Gastrocnemius medialis (tissue), 4 donors: ENCODE measurements at places on chromosomes 16 and 17. TPM values are rescaled to one million over a fixed set of nuclear protein-coding genes. Genes with fewer than 3 reads are reported as not detected.

- no peaks in the 10 kb centered on the region for H3K36me3 ChIP-seq
- peak overlapping the region; percentile 87 for H3K4me3 ChIP-seq
- peaks cover 21% of the 10 kb centered on the region for H3K4me1 ChIP-seq
- DNase-seq, result peak; percentile 86
- no peaks in the 10 kb centered on the region for H3K27me3 ChIP-seq
- peak overlapping the region; percentile 99 for H3K27ac ChIP-seq
Measured at GRCh38 chr17:81345228-81346089, 49.8 kb upstream of the BAHCC1 start.

GRCh38 chr16:7400117-7400890, 67.7 kb downstream of the RBFOX1 start:
- H3K27me3 ChIP-seq, result no peaks in the 10 kb centered on the region
- peak overlapping the region; percentile 7 for H3K27ac ChIP-seq
- no peak overlapping the region for H3K4me3 ChIP-seq
- peaks cover 45% of the 10 kb centered on the region for H3K4me1 ChIP-seq

DNA sequence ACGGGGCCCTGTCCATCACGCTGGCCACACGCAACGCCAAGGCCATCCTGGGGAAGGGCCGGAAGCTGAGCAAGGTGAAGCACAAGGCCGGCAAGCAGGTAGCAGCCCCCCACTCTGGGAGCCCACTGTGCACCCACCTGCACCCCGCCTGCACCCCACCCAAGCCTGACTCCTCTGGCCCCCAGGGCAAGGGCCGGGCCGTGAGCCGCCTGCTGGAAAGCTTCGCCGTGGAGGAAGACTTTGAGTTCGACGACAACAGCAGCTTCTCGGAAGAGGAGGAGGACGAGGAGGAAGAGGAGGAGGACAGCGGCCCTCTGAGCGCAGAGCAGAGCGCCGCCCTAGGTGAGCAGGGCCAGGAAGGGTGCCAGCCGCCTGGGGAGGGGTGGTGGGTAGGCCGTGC, 54.0 kb downstream of the ACTG1 start:
- no peaks in the 10 kb centered on the region for H3K27me3 ChIP-seq
- H3K4me1 ChIP-seq, result no peaks in the 10 kb centered on the region
- no peak overlapping the region for H3K4me3 ChIP-seq
- no peak for DNase-seq
- peak overlapping the region; percentile 49 for H3K27ac ChIP-seq

- peaks cover 7% of the 10 kb centered on the region for H3K4me1 ChIP-seq
- H3K36me3 ChIP-seq, result no peaks in the 10 kb centered on the region
- no peak for DNase-seq
- no peak overlapping the region for H3K27ac ChIP-seq
Measured at GRCh38 chr17:29061036-29061435, 18.1 kb downstream of the PIPOX start.

- H3K4me3 ChIP-seq, result no peak overlapping the region
- H3K27ac ChIP-seq, result no peak overlapping the region
- DNase-seq, result no peak
- no peaks in the 10 kb centered on the region for H3K4me1 ChIP-seq
- no peaks in the 10 kb centered on the region for H3K36me3 ChIP-seq
Measured at GRCh38 chr17:22300731-22301352, 608.5 kb downstream of the KCNJ18 start.

DNA sequence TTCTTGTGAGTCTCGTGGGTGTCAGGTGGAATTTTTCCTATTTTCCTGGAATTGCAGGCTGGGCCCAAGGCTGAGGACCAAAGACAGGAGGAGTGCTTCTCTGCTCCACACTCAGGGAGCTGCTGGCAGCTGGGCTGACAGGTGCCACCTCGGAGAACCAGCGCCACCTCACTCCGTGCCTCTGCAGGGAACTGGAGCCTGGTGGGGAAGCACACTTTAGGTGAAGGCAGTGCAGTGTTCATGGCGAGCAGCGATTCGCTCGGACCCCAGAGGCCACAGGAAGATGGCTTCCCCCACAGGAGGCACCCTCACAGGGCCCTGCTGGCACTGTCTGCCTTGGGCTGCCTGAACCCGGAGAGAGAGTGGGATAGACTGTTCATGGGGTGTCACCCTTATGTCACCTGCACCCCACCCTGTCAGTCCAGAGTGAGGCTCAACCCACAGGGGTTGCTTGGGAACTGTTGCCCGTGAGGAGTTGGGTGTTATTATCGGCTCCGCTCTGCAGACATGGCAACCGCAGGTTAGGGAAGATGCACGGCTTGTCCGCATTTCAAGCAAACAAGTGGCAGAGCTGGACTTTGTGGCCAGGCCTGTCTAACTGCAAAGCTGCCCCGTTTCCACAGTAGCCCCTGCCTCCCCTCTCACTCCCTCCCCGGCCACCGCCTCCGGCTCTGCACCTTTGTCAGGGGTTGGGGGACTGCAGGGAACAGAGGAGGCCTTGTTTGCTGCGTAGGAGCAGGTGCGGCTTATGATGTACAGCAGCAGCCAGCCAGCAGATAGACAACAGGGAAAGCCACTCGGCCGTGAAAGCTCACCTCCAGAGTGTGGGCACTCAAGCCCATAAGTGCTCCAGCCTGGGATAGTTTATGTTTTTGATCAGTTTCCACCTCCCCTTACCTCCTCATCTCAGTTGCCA, 15.5 kb downstream of the TBC1D24 start:
- no peak overlapping the region for H3K27ac ChIP-seq
- no peaks in the 10 kb centered on the region for H3K4me1 ChIP-seq
- no peak overlapping the region for H3K4me3 ChIP-seq
- no peaks in the 10 kb centered on the region for H3K27me3 ChIP-seq

- no peak overlapping the region for H3K27ac ChIP-seq
- H3K36me3 ChIP-seq, result no peaks in the 10 kb centered on the region
Measured at GRCh38 chr16:27425961-27426360, 24.0 kb downstream of the IL21R start.

DNA sequence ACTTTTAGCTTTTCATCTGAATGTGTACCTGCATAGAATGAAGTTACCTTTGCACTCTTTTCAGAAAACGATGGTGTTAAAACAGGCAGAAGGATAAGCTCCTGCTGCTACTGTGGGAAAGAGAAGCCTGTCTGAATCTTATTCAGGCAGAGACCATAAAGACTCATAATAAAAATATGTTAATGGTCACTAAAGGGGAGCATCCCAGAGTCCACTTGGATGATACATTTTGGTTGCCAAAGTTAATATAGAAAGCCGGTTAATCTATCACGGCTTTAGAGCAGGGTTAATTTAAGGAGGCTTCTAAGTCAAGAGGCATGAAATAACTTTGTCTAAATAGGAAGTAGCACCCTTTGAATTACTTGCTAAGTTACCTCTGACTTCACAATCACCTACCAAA, 2.9 kb downstream of the MARCHF10 start:
- no peak for DNase-seq
- H3K36me3 ChIP-seq, result no peaks in the 10 kb centered on the region
- no peaks in the 10 kb centered on the region for H3K4me1 ChIP-seq
- no peak overlapping the region for H3K27ac ChIP-seq

- H3K36me3 ChIP-seq, result no peaks in the 10 kb centered on the region
- no peaks in the 10 kb centered on the region for H3K4me1 ChIP-seq
- H3K27me3 ChIP-seq, result no peaks in the 10 kb centered on the region
Measured at GRCh38 chr17:73695035-73695738, 50.9 kb upstream of the SDK2 start.

DNA sequence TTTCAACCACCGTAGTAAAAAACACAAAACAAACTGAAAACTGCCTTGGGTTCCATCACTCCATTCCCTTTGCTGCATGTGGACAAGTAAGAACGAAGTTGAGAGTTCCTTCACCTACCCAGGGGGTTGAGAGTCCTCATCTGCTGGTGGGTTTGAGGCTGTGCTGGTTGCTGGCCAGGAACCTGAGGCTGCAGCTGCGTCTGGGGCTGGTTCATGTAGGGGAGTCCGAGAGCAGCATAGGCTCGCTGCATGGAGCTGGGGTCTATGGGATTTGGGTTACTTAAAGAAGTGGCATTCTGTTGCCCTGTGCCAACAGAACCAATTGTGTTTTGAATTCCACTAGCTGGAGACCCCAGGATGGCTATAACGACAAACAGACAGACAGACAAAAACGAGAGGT, 65.2 kb upstream of the TRAP1 start:
- no peak overlapping the region for H3K27ac ChIP-seq
- H3K27me3 ChIP-seq, result no peaks in the 10 kb centered on the region
- no peak for DNase-seq

DNA sequence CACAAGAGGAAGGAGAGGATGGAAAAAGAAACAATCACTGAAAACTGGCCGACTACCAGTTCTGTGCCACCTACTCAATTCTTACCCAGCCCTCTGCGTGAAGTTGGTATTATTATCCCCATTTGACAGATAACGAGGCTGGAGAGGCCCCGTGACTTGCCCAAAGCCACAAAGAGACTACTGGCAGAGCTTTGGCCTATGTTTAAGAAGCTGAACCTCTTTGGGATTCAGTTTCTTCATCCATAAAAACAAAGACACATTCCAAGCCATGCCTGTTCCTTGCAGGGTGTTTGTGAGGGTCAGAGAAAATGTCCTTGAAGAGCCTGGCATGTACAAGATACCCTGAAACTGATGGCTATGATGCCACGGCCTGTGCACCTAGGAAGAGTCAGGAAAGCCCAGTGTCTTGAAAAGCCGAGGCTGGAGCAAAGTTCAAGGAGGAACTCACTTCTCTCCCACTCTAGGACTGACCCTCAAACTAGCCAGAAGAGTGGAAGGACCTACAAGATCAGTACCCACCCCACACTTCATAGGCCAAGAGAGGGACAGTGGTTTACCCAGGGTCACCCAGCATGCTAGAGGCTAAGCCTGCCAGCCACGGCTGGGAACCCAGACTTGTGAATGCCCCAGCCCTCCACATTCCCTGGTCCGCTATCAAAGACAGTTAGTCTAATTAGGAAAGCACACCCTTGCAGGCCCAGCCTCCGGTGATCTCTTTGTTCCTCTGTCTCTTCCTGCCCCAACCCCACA, 1.6 kb upstream of the ACSF2 start:
- peaks cover 36% of the 10 kb centered on the region for H3K4me1 ChIP-seq
- no peak overlapping the region for H3K4me3 ChIP-seq
- no peaks in the 10 kb centered on the region for H3K36me3 ChIP-seq
- H3K27me3 ChIP-seq, result no peaks in the 10 kb centered on the region
- no peak for DNase-seq

GRCh38 chr17:18043491-18043890, 4.3 kb downstream of the GID4 start:
- H3K27me3 ChIP-seq, result no peaks in the 10 kb centered on the region
- DNase-seq, result no peak
- H3K4me1 ChIP-seq, result peaks cover 26% of the 10 kb centered on the region
- H3K27ac ChIP-seq, result no peak overlapping the region
- no peak overlapping the region for H3K4me3 ChIP-seq
- peaks cover 26% of the 10 kb centered on the region for H3K36me3 ChIP-seq

GRCh38 chr17:37106049-37106448, 157.3 kb downstream of the AATF start:
- no peaks in the 10 kb centered on the region for H3K4me1 ChIP-seq
- no peak overlapping the region for H3K4me3 ChIP-seq
- no peaks in the 10 kb centered on the region for H3K27me3 ChIP-seq
- peaks cover 21% of the 10 kb centered on the region for H3K36me3 ChIP-seq

DNA sequence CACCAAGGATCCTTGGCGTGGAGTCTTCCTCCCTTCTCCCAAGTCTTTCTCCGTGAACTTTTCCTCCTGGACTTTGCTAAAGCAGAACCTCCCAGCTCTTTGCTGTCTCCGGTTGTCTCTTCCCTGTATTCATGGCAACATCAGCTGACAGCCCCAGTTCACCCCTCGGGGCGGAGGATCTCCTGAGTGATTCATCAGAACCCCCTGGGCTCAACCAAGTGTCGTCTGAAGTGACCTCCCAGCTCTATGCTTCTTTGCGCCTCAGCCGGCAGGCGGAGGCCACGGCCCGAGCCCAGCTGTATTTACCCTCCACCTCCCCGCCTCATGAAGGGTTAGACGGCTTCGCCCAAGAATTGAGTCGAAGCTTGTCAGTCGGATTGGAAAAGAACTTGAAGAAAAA, 943 bp downstream of the CNTROB start:
- peak overlapping the region; percentile 85 for H3K4me3 ChIP-seq
- peak overlapping the region; percentile 87 for H3K27ac ChIP-seq
- H3K36me3 ChIP-seq, result no peaks in the 10 kb centered on the region
- peaks cover 19% of the 10 kb centered on the region for H3K4me1 ChIP-seq
- no peaks in the 10 kb centered on the region for H3K27me3 ChIP-seq

DNA sequence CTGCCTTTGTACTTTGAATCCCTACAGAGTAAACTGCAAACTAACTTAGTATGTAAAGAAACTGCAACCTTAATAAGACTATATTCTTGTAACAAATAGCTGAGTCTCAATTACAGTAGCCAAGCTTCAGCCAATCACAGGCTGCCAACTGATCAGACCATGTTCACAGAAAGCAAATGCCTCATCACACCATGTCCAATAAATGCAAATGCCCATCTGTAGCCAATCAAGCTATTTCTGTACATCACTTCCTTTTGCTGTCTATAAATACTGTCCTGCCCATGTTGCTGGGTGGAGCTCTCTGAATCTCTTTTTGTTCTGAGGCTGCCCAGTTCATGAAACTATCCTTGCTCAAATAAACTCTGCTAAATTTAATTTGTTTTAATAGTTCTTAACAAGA, 531.7 kb upstream of the TOM1L1 start:
- H3K4me3 ChIP-seq, result no peak overlapping the region
- H3K36me3 ChIP-seq, result no peaks in the 10 kb centered on the region
- H3K27ac ChIP-seq, result no peak overlapping the region
- DNase-seq, result no peak

GRCh38 chr16:6835941-6836340, 496.7 kb upstream of the RBFOX1 start:
- H3K27ac ChIP-seq, result no peak overlapping the region
- H3K4me1 ChIP-seq, result no peaks in the 10 kb centered on the region
- no peak for DNase-seq
- no peaks in the 10 kb centered on the region for H3K27me3 ChIP-seq

GRCh38 chr17:8753976-8754440, 4.3 kb downstream of the SPDYE4 start:
- no peaks in the 10 kb centered on the region for H3K27me3 ChIP-seq
- no peak for DNase-seq

DNA sequence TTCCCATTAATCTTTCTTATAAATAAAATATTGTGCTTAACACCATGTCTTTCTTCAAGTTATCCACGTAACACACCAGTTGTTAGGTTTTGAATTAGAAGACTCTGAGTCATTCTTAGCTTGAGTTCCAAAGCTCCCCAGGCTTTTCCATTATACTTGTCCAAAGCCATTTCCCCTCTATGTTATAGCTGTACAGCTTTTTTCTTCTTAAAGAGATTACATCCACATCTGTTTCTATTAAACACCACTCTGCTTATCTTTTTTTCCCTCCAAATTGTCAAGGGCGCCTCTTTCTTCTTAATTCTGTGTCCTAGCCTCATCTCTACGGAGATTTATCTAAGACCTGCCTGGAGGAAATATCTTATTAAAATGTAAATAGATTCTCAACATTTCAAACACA, 139.4 kb upstream of the CPHXL start:
- no peaks in the 10 kb centered on the region for H3K4me1 ChIP-seq
- no peak overlapping the region for H3K4me3 ChIP-seq
- no peak for DNase-seq
- no peaks in the 10 kb centered on the region for H3K27me3 ChIP-seq

Gene GPRC5B
- total RNA-seq, result 59.5 TPM

Gene NXPH3
- total RNA-seq, result 1.7 TPM

Gene SLFN12L
- total RNA-seq, result 0.31 TPM

Gene APPBP2
- total RNA-seq, result 14.2 TPM

Gene HDAC5
- 40.7 TPM for total RNA-seq

Gene MRPL45
- total RNA-seq, result 64.6 TPM

Gene PRAC1
- total RNA-seq, result not detected

Gene KRT12
- not detected for total RNA-seq

Gene HAGHL
- 0.27 TPM for total RNA-seq

Gene ATP6V0A1
- total RNA-seq, result 65.3 TPM
